Activated T-cell treated with anti-CD3 and anti-CD28 coated beads, Interleukin-2, amount 50 U/mL, for 48 hours (primary cell): ENCODE measurements at places on chromosomes 2 and 18.
A peak's percentile ranks its signal among the peaks of the same experiment; 100 is the strongest.

- no peak for DNase-seq
Observed at GRCh38 chr18:24462838-24463775, 2.7 kb downstream of the HRH4 start.

DNA sequence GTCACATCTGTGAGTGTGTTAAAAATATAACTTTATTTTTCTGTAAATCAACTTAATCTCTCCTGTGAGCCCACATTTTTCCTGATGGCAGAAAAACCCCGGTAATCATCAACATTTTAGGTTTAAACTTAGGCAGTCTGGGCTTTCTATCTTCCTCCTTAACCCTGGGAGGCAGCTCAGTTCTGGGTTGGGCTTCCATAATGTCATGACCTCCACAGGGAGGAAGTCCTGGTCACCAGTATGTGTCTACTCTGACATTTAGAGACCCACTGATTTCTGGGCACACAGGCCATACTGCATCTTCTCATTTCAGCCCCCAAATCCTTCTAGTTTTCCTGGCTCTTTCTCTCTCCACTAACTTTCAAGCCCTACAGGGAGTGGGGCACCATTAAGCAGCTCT, 181.2 kb downstream of the DYSF start:
- no peak for DNase-seq

DNA sequence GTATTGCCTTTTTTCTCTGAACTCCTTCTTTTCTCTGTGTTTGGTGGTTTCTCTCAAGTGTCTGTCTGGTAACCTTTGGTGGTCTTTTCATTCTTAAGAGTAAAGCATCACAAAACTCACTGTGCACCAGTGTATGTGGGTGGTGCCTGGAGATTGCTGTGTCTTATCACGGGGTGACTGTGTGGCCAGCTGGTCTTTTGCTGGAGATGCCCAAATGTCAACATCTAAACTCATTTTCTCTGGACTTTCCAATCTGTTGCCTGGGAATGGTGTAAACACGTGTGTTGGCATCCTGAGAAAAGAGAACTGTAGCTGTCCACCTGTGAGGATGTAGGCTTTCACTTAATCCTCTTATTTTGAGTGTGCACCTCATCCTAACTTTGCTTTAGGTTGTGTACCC, 323.2 kb downstream of the AGPS start:
- no peak for DNase-seq

- no peak for DNase-seq
Observed at GRCh38 chr18:69491576-69491975, 90.9 kb downstream of the DOK6 start.

DNA sequence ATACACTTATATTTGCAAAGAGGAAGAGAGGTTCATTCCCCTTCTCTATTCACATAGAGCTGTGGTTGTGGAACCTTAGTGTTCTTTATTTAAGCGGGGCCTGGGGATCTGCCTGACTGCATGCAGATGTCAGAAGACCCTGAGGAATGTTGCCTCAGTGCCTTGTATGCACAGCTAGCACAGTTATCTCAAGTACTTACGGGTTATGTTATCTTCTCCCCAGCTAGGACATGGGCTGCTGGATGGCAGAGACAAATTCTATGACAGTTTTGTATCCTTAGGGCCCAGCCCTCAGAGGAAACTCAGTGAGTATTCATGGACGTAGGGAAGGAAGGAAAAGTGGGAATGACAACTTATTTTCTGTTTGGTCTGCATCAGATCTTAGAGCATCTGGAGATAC, 37.7 kb upstream of the RTN4 start:
- DNase-seq, result no peak

GRCh38 chr18:74497324-74497676, 1.1 kb downstream of the CNDP2 start:
- no peak for DNase-seq

- no peak for DNase-seq
Observed at GRCh38 chr2:133139847-133140533, 428.3 kb downstream of the NCKAP5 start.

- no peak for DNase-seq
Observed at GRCh38 chr18:55119434-55119833, 160.2 kb upstream of the CCDC68 start.

- DNase-seq, result no peak
Observed at GRCh38 chr2:175206866-175207265, 25.4 kb upstream of the ATP5MC3 start.

DNA sequence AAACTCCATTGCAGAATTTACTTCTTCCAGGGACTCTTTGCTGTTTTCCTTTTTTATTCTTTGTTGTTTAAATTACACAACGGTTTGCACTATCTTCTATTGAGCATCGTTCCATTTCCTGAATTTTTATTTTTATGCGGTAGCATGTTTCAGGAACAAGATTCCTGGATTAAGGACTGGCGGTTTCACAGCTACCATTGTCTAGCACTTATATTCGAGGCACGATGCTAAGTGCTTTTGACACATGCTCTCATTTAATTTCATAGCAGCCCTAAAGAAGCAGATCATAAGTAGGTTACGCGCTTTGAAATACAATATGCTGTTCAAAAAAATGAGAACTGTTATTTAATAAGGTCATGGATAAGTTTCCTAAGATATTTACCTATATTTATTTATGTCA, 354.4 kb downstream of the ARL6IP6 start:
- no peak for DNase-seq

- DNase-seq, result no peak
Observed at GRCh38 chr18:76610012-76610411, 115.0 kb upstream of the ZNF516 start.

- DNase-seq, result no peak
Observed at GRCh38 chr2:99338029-99338585, 918 bp downstream of the EIF5B start.

DNA sequence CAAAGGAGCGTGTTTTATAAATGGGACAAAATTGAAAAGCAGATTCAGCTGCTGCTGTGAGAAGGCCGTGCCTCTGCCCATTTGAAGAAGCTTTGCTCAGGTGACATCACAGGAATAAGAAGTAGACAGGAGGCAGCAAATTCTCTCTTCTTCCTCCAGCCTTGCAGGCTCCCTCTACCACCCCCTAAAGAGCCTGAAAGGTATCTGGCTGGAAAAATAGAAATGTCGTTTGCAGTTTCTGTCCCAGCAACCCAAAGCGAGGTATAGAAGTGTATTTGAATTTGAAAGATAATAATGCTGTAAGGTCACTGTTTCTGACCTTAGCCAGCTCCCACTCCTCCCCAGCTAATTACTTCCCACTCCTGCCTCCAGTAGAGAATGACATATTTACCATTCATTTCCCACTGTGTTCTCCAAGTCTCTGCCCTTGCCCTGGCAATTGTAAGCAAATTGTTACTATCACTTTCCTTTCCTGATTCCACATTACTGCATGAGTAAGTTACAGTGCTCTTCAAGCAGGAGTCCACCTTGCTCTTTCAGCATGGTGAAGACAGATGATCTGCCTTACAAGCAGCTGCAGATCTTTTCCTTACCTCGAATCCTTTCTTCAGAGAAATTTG, 56.8 kb upstream of the RASGRP3 start:
- no peak for DNase-seq

GRCh38 chr2:155033652-155034051, 335.2 kb downstream of the KCNJ3 start:
- DNase-seq, result no peak

GRCh38 chr2:207408086-207408794, 121.5 kb upstream of the CREB1 start:
- DNase-seq, result no peak

- DNase-seq, result peak; percentile 65
Observed at GRCh38 chr18:24369426-24369825, 28.2 kb downstream of the OSBPL1A start.

DNA sequence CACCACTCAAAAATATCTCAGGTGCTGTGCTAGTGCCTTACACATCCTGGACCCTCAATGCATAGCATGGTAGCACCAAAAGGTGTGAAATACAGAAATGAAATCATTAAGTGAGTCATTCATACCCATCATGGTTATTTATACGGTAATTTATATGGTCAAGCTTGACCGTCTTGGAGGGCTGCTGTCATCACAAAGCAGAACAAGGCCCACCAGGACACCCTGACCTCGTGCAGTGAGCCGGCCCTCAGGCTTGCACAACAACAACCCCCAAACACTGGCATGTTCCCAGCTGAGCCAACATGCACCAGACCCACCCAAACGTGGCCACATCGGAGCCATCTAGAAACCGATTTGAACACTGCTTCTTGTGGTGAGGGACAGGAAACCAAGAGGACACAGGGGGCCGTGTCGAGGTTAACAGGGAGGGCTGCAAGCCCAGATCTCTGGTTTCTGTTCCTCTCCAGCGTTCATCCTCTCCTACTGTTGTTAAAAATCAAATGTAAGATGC, 378.5 kb upstream of the ID2 start:
- DNase-seq, result peak; percentile 81

- DNase-seq, result no peak
Observed at GRCh38 chr18:43744960-43745745, 467.9 kb upstream of the SYT4 start.

- DNase-seq, result no peak
Observed at GRCh38 chr2:8534729-8535468, 147.0 kb upstream of the ID2 start.

DNA sequence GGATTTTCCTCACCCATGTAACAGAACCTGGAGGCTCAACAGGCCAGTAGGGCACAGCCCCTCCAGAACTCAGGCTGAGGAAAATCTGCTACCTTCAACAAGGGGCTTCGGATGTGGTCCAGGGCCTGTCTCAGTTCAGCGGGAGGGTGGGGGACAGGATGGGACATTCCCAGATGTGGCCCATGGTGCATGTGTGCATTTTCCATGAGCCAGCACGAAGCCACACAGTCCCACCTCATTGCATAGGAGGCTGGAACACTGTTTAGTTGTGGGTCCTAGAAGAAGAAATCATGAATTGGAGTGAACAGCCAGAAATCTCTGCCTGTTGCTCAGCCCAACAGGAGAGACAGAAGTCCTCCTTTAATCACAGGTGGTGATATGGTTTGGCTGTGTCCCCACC, 469.6 kb upstream of the MYT1L start:
- DNase-seq, result no peak

GRCh38 chr2:117745537-117745936, 69.0 kb upstream of the DDX18 start:
- DNase-seq, result no peak

DNA sequence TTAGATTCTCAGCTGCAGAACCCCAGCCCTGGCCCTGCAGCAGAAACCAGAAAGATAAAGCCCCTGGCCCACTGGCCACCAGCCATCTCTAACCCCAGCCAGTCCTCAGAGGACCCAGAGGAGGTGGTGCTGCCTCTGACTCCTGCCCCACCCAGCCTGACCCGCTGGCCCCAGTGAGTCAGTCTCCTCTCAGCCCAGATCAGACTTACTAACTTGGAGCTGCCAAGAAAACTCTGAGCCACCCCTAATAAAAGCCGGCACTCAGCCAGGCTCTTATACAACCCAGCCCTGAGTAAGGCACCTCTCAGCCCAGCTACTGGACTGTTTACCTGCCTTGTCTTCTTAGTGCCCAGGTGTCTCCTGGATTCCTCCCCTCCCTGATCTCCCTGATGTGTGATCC, 2.0 kb downstream of the SLC14A2 start:
- no peak for DNase-seq

DNA sequence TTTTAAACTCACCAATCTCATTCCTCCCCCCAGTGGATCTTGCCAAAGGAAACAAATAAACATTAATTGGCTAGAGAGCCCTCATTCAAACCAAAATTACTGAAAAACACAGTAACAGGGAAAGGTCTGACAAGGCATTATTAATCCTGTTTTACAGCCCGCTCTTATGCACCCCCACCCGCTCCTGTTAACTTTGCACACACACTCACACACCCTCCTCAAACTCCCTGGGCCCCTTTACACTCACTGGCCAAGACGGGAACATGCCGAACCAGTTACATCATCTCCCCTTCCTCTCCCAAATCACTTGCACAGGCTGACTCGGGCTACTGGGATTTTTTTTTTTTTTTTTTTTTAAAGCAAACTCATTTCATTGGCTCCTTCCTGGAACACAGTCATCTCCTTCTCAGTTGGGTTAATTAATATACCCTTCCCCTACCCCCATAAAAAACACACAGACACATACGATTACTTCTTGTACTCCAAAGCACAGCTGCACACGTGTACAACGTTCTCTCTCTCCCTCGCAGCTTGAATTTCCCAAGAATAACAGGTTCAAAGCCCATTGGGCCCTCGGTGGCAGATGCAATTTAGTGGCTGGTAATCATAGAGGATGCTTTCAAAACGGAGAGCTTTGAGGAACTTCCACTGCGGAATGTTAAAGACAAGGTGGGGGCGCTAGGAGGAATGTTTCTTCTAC, 31.8 kb downstream of the KLF7 start:
- no peak for DNase-seq

DNA sequence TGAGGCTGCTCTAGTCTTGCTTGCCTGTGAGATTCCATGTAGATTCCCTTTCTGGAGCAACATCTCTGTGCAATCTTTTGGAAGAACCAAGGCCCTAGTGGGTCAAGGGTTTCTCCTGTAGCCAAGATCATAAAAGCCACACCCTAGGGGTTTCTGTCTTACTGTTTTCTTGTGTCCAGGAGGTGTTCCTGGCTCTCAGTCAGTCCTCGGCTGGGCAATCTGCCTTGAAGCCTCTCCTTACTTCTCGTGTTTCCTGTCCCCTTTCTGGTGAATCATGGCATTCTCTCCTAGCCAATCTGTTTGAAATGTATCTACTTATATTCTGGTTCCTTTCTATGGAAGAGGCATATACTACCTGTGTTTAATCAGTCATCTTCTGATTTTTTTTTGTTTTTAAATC, 484.8 kb upstream of the UBE2E3 start:
- DNase-seq, result no peak

DNA sequence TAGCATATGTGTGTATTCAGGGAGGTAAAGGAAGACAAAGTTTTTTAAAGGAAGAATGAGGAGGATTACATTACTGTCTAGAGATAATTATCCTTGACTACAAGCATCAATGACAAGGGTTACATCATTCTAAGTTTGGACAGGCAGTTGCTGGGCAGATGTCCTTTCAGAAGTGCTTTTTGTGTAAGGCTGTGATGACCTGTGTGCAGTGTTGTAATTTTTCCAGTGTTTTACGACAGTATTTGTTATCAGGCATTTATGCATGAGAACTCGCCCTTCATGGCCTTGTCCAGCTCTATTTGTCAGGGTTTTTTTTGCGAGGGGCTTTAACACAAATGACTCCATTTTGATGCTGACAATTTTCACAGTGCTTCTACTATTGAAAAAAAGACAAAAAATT, 658.3 kb upstream of the NXPH2 start:
- no peak for DNase-seq

GRCh38 chr18:62486290-62486964, 36.4 kb upstream of the ZCCHC2 start:
- peak; percentile 57 for DNase-seq

DNA sequence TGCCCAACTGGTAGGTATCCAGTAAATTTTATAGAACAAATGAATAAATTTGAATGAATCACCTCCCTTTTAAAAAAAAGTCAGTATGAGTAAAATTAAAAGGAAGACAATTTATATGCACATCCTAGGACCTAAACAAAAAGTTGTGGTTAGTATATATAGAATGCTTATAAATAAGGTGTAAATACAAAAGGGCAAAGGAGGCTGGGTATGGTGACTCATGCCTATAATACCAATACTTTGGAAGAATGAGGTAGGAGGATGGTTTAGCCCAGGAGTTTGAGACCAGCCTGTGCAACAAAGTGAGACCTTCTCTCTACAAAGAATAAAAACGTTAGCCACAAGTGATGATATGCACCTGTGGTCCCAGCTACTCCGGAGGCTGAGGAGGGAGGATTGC, 12.8 kb downstream of the C2orf69 start:
- DNase-seq, result no peak
